ENCODE measurements at places on chromosomes 4 and X. TPM values are rescaled to one million over a fixed set of nuclear protein-coding genes. Genes with fewer than 3 reads are reported as not detected.

Gene CT55
- total RNA-seq, result 0.87 TPM

Gene CC2D2A
- total RNA-seq, result 16.3 TPM

Gene RHOXF1
- total RNA-seq, result not detected

Gene AGTR2
- 0.25 TPM for total RNA-seq

Gene NSUN7
- not detected for total RNA-seq

Gene CXXC4
- total RNA-seq, result 1.6 TPM

Gene SSX2
- not detected for total RNA-seq

All from H4 (cell line).